A549 treated with ZK216348 at 1 μM for 4 hours (cell line): ENCODE measurements at places on chromosomes 4 and X. TPM values are rescaled to one million over a fixed set of nuclear protein-coding genes. Genes with fewer than 3 reads are reported as not detected.

Gene VSIG4
- total RNA-seq, result not detected in 5 replicates

Gene ANXA5
- total RNA-seq, result 474 to 575 TPM (median 497 TPM) in 5 replicates

Gene CYLC1
- total RNA-seq, result not detected in 5 replicates

Gene APOOL
- 6.0 to 9.2 TPM (median 8.5 TPM) in 5 replicates for total RNA-seq

Gene PLAC1
- total RNA-seq, result 0.41 to 1.00 TPM (median 0.71 TPM) in 5 replicates

Gene FATE1
- total RNA-seq, result not detected in 5 replicates

Gene SHOX
- not detected in 5 replicates for total RNA-seq

Gene TMEM154
- 0.04 to 0.06 TPM in 2 of 5 replicates, not detected in the others for total RNA-seq

Gene NOCT
- total RNA-seq, result 8.3 to 12.9 TPM (median 10.9 TPM) in 5 replicates

Gene KLF8
- 0.07 to 0.14 TPM in 2 of 5 replicates, not detected in the others for total RNA-seq

Gene TCEAL2
- not detected in 5 replicates for total RNA-seq

Gene QRFPR
- total RNA-seq, result 0.12 TPM in 1 of 5 replicates, not detected in the others

Gene MAP7D2
- total RNA-seq, result 5.2 to 6.3 TPM (median 5.7 TPM) in 5 replicates

Gene EFHC2
- 0.14 to 0.67 TPM (median 0.23 TPM) in 4 of 5 replicates, not detected in the other for total RNA-seq

Gene SHROOM2
- 0.58 to 0.79 TPM (median 0.63 TPM) in 5 replicates for total RNA-seq

Gene ZNF185
- 6.7 to 8.8 TPM (median 7.8 TPM) in 5 replicates for total RNA-seq

Gene ZCCHC12
- 0.07 to 0.26 TPM (median 0.24 TPM) in 4 of 5 replicates, not detected in the other for total RNA-seq

Gene LIMCH1
- total RNA-seq, result 34.0 to 50.5 TPM (median 47.3 TPM) in 5 replicates

Gene WDR17
- 1.5 to 2.6 TPM (median 1.8 TPM) in 5 replicates for total RNA-seq

Gene CT45A5
- not detected in 5 replicates for total RNA-seq
